ENCODE measurements at places on chromosomes 13 and 19. TPM values are rescaled to one million over a fixed set of nuclear protein-coding genes. Genes with fewer than 3 reads are reported as not detected.
A peak's percentile ranks its signal among the peaks of the same experiment; 100 is the strongest.

The THAP8 gene
- total RNA-seq: 2.9 TPM

The ZNF614 gene
- total RNA-seq: 5.6 TPM

The CXCL17 gene
- not detected for total RNA-seq

The METTL21C gene
- total RNA-seq: not detected

The TMEM238 gene
- 0.35 TPM for total RNA-seq

DNA sequence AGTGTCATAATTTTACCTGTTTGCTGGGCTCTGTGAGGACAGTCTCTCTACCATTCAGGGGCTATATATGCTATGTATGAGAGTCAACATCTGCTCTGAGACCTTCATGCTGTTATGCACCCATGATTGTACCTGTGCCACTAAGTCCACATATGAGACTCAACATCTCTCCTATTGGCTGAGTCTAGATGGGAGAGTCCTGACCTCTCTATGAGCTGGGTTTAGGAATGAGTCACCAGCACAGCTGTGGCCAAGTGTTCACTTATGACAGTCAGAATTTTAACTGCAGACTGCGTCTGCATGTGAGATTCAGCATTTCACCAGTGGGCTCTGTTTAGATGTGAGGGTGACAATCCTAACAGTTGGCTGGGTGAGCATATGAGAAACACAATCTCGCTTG lies 49.5 kb downstream of the ZNF729 start:
- DNase-seq: no peak

DNA sequence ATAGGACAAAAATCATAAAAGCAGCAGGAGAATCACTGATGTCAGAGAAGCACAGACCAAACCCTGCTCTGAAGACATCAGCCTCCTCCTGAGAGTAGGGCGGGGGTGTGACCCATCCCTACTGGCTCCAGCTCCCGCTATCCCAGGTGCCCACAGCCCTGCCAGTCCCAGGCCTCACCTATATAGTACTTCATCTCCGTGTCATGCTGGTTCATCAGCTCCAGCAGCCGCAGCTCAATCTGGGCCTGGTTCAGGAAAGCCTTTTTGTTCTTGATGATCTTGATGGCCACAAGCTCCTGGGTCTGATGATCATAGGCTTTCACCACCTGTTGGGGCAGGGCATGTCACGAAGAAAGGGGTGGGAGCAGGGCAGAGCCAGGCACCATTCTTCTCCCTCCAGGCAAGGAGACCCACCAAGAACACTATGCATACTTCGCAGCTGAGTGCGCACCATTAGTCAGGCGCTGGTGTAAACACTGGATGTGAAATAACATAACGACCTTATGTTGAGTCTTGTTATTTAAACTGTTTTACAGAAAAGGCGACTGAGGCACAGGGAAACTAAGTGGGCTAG lies 4.2 kb downstream of the DYRK1B start:
- DNase-seq: no peak

GRCh38 chr13:22082030-22082429 lies 411.2 kb downstream of the FGF9 start:
- DNase-seq: no peak

DNA sequence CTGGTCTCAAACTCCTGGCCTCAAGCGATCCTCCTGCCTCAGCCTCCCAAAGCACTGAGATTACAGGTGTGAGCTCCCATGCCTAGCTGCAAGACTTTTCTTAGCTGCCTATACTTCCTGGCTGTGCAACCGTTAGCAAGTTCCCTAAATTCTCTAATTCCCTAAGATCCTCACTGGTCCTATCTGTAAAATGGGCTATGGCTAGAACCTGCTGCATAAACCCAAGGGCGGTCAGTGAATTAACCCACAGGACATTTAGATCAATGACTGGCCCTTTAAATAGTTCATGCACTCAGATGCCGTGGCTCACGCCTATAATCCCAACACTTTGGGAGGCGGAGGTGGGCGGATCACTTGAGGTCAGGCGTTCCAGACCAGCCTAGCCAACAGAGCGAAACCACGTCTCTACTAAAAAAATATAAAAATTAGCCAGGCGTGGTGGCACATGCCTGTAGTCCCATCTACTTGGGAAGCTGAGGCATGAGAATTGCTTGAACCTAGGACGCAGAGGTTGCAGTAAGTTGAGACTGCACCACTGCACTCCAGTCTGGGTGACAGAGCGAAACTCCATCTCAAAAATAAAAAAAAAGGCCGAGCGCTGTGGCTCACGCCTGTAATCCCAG lies 4.1 kb upstream of the C19orf53 start:
- no peak for DNase-seq

- no peak for DNase-seq
Observed at GRCh38 chr19:10289836-10290356, at the start of gene ICAM5. ICAM5 (plus strand) TSS chr19:10289952; CDS start chr19:10290044, 92 bp downstream.

GRCh38 chr13:40681341-40682146 lies 15.1 kb upstream of the FOXO1 start:
- peak; percentile 92 for DNase-seq

DNA sequence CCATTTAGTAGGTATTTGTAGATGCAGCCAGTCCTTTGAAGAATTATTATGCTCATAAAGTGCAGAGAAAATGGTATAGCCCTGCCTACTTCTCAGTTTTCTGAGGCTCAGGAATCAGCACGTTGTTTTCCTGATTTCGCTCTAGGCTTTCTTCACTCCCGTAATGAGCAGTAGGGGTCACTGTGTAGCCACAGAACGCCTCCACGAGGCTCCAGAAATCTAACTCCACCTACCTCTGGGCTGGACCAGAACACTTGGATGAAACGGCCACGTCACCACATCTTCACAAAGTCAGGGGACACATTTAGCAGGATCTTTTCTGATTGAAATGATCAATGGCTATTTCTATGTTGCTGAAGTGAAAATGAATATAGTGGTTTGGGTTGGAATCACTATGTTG lies 49.8 kb upstream of the GTF3A start:
- peak; percentile 73 for DNase-seq

Measured in endothelial cell of umbilical vein (primary cell).